Stimulated activated CD4-positive, alpha-beta T cell treated with anti-CD3 and anti-CD28 coated beads, Interleukin-12 subunit alpha, Interleukin-12 subunit beta, amount 100 ng/mL, for 4 hours (primary cell): ENCODE measurements at places on chromosomes 5 and 9.

- DNase-seq, result no peak
Observed at GRCh38 chr9:134809292-134809691, 71.3 kb upstream of the FCN2 start.

DNA sequence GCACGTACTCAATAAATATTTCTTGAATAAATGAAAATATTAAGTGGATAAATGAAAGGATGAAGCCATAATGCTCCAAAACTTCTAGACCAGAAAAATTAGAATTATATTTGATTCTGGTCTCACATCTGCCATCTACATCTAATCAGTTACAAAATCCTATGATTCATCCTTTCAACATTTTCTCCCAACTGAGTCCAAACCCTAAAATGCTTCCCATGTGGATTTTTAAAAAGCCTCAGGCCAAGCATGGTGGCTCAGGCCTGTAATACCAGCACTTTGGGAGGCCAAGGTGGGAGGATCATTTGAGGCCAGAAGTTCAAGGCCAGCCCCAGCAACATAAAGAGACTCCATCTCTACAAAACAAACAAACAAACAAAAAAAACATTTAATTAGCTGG, 31.6 kb upstream of the FST start:
- no peak for DNase-seq

- no peak for DNase-seq
Observed at GRCh38 chr5:160629003-160629402, 207.3 kb downstream of the PTTG1 start.

- DNase-seq, result no peak
Observed at GRCh38 chr9:18985996-18986395, 47.0 kb downstream of the SAXO1 start.

DNA sequence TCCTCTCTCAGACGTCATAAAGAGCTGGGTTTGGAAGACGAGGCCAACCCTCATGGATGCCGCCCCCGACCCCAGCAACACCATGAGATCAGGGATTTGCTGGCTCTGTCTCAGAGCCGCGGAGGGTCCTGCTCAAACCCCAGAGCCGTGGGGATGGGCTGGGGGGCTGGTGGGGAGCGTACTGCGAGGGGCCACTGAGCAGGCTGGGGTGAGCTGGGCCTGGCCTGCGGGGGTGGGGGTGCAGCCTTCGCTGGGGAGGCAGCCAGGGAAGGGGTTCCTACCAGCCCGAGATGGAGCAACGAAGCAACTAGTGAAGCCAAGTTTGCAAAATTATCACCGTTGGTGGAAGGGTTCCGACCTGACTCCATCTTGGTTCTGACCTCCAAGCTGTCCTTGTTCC, 5.1 kb upstream of the SLC12A7 start:
- DNase-seq, result no peak

DNA sequence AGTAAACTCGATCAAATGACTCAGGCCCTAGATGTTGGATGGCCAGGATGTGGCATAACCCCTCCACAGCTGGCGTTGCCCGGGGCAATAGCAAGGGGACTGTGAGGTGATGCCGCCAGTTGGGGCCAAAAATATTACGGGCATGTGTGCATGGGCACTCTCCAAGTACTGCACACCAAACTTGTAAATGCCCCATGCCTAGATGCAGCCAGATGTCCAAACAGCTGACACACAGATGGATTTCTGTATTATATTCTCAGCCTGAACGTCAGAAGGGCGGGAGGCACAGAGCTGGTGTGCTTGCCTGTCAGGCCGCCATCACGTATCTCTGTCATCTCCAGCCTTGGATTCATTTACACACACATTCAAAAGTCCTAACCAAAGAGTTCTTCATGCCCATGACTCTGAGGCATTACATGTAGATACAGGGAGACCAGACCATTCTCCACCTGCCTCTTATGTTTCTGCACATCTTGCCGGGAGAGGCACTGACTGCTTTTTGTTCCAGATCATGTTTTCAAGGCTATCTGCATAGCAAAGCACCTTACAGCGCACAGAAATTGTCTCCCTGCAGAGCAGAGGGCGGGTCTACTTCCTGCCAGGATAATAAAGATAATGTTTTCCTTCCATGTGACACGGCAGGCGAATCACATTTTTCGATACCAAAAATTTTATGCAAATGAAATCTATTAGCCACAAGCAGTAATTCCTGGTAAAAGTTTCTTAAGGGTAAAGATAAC, 200.9 kb upstream of the ADAMTS16 start:
- no peak for DNase-seq

DNA sequence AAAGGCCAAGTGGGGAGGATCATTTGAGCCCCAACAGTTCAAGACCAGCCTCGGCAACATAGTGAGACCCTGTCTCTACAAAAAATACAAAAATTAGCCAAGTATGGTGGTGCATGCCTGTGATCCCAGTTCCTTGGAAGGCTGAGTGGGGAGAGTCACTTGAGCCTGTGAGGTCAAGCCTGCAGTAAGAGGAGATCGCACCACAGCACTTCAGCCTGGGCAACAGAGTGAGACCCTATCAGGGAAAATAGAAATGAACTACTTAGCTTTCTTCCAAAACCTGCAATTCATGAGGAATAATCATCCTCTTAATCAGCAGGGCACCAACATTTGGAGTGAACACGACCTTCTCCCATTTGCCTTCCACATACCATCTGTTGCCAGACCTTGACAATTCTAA, 96.1 kb downstream of the OR2K2 start:
- DNase-seq, result no peak

DNA sequence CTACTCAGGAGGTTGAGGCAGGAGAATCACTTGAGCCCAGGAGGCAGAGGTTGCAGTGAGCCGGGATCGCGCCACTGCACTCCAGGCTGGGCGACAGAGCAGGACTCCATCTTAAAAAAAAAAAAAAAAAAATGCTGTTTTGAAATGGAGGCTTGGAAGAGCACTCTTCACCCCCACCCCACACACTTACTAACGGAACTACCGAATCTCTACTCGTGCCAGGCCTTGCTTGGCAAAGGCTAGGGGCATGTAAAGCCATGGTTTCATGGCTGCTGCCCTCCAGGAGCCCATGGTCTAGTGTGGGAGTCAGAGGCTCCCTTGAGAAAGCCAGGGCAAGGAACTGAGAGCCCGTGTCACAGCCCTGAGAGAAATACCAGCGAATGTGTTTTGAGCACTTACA, 21.3 kb downstream of the PCDHGC5 start:
- no peak for DNase-seq

GRCh38 chr5:8865686-8866374, 680.0 kb downstream of the SEMA5A start:
- no peak for DNase-seq

- no peak for DNase-seq
Observed at GRCh38 chr5:155834271-155834975, 492.5 kb upstream of the SGCD start.

GRCh38 chr5:171429543-171429910, 10.1 kb downstream of the FGF18 start:
- DNase-seq, result no peak

GRCh38 chr5:3825531-3826451, 230.2 kb downstream of the IRX1 start:
- no peak for DNase-seq

- DNase-seq, result no peak
Observed at GRCh38 chr5:60494635-60495034, 205.3 kb downstream of the DEPDC1B start.

- no peak for DNase-seq
Observed at GRCh38 chr5:126389179-126389578, 34.0 kb upstream of the GRAMD2B start.

GRCh38 chr9:101466863-101467262, 31.3 kb upstream of the ALDOB start:
- no peak for DNase-seq

GRCh38 chr9:136618580-136619547, 43.9 kb upstream of the EGFL7 start:
- no peak for DNase-seq

DNA sequence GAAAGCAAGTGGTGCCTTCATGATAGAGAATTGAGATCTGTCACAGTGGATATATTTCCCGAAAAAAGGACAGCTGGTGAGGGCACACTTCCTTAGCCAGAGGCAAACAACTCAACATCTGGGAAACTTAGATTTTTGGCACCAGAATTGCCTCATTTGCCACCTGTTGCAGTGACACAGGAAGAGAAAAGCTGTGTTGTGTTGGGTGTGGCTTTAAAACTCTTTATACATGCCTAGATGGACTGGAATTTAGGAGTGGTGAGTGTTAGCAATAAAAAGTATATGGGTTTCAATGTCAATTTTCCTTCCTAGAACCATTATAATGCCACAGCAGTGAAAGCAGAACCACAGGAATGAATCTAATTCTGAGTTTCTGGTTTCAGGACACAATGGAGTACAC, 62.6 kb upstream of the CEMIP2 start:
- no peak for DNase-seq

GRCh38 chr5:149798466-149798865, 68.4 kb downstream of the PPARGC1B start:
- DNase-seq, result no peak

DNA sequence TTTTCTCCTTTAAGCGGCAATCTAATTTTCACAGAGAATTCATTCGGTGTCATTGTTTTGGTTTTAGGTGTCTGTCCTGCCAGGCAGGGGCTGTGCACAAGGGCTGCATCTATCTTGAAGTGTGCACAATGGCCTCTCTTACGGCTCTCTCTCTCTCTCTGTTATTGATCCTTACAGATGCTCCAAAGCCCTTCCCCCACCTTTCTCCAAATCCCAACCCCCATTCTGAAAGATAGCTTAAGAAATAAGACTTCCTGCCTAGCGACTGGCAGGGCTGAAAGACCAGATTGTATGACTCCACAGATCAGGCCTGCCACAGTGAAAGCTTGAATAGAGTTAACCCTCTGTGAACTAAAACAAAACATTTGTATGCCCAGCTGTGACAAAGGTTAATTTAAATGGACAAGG, 86.5 kb upstream of the NR5A1 start:
- no peak for DNase-seq

DNA sequence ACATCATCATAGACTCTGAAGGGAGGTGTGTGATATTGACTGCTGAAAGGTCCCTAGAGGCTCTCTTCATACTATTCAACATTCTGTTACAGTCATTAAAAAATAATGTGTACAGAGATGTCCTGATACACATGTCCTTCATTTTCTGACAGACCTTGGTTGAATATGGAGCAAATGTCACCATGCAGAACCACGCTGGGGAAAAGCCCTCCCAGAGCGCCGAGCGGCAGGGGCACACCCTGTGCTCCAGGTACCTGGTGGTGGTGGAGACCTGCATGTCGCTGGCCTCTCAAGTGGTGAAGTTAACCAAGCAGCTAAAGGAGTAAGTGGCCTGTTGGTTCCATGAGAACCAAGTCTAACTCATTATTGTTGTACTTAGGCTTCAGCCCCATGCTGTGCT, 132.4 kb downstream of the SNCAIP start:
- DNase-seq, result no peak

DNA sequence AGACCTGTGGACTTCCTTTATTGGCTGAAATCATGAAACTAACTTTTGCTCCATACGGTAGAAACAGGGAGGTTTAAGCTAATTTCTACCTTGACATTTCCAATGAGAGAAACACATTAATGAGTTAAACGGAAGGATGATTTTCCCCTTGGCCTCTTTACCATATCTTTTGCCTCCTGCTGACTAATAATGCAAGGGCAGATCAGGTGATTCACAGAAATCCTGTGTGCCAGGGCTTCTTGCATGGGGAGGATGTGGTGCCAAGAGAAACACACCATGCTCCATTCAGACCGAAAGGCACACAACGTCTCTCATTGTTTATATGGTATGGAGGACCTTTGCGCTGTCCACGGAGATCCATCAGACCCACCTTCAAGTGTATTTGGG, 17.4 kb upstream of the PRLR start:
- no peak for DNase-seq

DNA sequence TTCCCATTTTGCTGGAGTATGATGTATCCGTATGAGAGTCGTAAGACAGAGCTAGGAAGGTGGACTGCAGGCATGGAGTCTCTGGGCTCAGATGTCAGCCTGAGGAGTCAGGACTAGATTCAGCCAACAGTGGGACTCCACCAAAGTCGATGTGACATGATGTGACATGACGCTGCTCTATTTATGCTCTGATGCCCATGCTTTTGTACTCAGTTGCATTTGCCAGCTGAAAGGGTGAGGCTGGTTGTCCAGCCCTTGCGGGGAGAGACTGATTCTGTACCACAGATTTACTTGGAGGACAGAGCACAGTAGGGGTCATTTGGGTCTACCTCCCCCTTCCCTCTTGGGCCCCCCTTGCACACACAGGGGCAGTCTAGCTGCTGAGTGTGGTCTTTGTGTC, 88.5 kb upstream of the ATG10 start:
- no peak for DNase-seq

DNA sequence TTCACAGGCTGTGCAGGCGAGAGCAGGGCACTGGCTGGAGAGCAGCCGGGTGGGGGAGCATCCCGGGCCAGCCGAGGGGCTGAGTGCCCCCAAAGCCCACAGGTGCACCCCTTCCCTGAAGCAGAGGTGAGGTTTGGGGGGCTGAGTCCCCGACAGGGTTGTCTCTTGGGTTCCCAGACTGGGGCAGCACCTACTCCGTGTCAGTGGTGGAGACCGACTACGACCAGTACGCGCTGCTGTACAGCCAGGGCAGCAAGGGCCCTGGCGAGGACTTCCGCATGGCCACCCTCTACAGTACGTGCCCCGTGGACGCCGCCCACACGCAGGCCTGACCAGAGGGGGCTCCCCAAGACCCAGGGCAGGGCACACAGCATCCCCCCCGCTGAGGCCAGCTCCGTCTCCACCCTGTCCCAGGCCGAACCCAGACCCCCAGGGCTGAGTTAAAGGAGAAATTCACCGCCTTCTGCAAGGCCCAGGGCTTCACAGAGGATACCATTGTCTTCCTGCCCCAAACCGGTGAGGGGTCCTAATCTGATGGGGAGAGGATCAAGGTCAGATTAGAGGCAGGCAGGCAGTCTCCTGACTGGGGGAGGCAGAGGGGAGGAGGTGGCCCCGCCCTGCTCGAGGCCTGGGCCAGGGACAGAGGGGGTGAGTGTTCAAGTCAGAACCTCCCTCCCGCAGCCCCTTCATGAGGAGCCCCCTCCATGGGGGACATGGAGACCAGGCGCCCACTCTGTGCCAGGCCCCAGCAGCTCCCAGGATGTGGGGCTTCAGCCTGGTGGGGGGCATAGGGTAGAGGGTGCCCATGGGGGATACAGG, 2.7 kb downstream of the PTGDS start:
- no peak for DNase-seq

- no peak for DNase-seq
Observed at GRCh38 chr5:54520438-54520846, 2.9 kb downstream of the SNX18 start.

GRCh38 chr9:29038332-29038731, 1465.1 kb upstream of the C9orf72 start:
- DNase-seq, result no peak

- peak; percentile 70 for DNase-seq
Observed at GRCh38 chr9:137064027-137064879, 6.1 kb downstream of the SAPCD2 start.

DNA sequence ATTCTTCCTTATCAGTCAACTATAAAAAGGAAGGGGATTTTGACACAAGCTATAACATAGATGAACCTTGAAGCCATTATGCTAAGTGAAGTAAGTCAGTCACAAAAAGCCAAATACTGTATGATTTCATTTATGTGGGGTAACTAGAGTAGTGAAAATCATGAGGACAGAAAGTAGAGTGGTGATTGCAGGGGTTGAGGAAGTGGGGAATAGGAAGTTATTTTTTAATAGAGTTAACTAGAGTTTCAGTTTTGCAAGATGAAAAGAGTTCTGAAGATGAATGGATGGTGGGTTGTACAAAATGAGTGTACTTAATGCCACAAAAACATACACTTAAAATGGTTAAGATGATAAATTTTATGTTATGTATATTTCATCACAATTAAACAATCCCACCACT, 65.4 kb upstream of the FAM174A start:
- DNase-seq, result no peak
